Stimulated activated CD4-positive, alpha-beta T cell treated with anti-CD3 and anti-CD28 coated beads, TNF-alpha, amount 100 ng/mL, for 1 hour (primary cell): ENCODE measurements at places on chromosomes 2 and 18.

DNA sequence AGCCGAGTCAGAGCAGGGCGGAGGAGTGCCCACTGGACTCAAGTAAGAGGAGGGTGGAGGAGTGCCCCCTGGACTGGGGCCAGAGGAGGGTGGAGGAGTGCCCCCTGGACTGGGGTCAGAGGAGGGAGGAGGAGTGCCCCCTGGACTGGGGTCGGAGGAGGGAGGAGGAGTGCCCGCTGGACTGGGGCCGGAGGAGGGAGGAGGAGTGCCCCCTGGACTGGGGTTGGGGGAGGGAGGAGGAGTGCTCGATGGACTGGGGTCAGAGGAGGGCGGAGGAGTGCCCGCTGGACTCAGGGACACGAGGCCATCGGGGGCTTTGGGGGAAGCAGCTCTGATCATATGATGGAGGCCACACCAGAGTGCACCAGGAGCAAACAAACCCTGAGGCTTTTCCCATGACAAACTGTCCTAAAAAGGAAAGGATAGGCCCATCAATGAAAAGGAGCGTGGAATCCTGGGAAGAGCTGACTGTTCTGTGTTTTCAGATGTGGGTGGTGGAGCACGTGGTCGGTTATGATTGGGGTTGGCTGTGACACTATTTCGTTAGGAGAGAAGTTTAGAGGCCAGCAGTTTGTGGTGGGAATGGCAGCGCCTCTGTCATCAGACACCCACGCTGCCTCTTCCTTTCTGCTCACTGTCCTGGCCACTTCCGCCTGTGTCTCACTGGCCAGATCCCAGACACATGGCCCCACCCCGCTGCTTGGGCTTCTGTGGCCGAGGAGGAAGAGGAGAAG lies 24.5 kb upstream of the HPCAL1 start:
- DNase-seq: no peak

- no peak for DNase-seq
These were observed 4.3 kb downstream of the COL3A1 start for GRCh38 chr2:188978291-188979081.

DNA sequence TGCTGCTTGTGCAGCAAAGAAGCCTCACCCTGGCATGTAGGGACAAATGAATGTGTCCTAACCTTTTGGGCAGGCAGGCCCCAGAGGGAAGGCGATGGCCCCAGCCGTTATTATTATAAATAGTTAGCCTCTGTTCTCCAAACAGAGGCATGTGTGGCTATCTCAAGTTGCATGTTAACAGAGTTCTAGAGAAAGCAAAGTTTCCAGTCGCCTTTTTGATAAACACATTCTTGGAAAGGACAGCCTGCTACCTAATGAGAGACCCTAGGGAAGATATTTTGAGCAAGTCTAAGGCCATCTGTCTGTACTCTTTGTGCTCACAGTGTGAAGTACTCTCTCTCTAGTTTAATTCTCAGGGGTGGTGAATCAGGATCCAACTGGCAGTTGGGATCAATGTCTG lies 97.4 kb upstream of the FHL2 start:
- DNase-seq: no peak

DNA sequence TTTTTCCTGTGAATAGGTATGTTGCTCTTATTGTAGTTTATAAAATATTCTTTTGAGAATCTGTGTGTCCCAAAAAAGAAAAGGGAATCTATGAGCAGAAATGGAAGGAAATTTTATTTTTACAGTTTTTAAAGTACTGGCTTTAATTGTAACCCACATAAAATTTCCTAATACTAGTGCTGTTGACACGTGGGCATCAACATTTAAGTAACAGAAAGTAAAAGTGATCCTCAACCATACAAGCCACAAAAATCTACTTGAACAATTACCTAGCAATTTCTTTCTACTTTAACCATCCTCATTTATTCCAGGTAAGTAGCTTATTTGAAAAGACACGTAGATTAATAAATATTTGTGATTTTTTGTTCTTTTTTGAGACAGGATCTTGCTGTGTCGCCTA lies 62.0 kb downstream of the MAP3K20 start:
- DNase-seq: no peak

GRCh38 chr2:157438863-157439823 lies 4.7 kb downstream of the CYTIP start:
- no peak for DNase-seq

GRCh38 chr2:215751200-215751910 lies 262.0 kb downstream of the MREG start:
- DNase-seq: no peak

DNA sequence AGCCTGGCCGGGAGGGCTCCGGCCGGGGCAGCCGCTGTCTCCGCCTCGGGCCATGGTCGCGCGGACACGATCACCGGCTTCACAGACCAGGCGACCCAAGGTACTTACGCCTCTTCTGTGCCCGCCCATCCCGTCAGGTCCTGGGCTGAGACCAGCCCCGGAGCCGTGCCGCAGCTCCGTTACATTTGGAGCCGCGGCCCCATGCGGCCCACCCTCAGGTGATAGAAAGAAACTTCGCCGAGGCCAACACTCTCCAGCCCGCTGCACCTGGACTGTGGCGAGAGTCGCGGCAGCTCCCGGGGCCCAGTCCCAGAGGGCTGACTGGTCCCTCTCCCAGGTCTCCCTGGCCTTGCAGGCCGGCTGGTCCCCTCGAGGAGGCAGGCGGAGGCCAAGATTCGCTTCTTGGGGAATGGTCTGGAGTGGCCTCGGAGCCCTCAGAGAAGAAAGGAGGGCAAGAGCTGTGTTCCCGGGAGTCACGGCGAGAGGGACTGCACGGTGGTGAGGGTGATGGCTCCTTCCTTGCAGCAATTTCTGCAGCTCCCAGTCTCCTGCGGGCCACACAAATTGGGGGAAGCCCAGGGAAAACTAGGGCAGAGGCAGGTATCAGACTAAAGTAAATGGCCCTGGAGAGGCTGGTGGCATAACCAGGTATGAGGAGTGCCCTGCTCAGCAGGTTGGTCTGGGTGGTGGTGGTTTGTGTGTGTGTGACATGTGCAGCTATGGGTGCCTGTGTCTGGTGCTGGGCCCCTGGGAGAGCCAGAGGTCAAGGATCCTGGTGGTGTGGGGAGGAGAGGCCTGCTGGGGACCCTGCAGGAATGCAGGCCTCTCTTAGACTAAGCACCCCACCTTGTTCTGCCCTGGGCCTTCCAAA lies 822 bp downstream of the GDF7 start:
- DNase-seq: no peak

GRCh38 chr18:6569813-6570212 lies 155.1 kb upstream of the L3MBTL4 start:
- no peak for DNase-seq

DNA sequence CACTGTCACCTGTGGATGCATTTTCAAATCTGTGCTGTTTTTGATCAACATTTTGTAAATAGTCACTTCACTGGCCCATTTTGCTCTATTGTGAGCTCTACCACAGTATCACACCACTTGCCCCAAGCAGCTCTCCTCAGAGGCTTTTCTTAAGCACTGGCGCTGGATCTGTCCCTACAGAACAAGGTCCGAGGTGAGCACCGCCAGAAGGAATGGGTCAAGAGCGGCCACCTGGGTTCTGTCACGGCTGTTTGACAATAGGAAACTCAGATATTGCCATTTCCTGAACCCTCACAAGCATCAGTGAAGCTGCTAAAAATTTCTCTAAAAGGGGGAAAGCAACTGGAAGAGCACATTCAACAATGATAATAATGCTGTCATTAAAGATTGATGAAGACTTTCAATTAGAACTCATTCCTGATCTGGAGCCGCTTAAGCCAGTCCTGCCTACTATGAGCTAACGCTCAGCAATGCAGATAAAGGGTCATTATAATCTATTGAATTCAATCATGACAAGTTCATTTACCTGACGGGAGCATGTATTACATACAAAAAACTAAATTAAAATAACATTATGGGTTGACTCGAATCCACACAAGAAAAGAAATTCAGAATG lies 514.0 kb downstream of the GALR1 start:
- DNase-seq: no peak

DNA sequence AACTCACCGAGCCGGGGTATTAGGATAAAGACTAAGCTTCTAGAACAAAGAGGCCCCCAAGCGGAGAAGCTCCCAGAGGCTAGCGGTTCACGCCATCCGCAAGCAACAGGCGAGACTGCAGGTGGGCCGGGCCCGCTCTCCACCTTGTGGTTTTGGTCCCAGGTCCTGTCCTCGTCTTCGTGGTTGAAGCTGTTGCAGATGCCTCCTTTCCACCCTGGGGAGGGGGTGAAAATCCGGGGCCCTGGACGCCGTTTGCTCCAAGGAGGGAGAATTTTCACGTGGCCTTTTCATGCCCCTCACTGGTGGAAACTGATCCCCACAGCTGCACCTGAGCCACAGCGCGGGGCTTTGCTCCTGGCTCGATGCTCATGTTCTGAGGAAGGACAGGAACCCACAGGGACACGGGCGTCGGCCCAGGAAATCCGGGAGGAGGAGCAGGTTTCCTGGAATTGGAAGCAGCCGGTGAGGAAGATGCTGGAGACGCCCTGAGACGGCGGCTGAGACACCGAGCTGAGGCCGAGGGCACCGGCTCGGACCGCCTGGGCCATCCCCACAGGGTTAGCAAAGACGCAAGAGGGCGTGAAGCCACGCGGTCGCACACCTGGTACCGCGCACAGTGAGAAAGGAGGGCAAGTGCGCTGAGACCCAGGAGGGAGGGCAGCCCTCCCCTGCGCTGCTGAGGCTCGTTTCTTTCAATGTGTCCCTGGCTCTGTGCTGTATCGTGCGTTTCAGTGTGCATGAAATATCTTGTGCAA lies 54.7 kb upstream of the SALL3 start:
- no peak for DNase-seq

DNA sequence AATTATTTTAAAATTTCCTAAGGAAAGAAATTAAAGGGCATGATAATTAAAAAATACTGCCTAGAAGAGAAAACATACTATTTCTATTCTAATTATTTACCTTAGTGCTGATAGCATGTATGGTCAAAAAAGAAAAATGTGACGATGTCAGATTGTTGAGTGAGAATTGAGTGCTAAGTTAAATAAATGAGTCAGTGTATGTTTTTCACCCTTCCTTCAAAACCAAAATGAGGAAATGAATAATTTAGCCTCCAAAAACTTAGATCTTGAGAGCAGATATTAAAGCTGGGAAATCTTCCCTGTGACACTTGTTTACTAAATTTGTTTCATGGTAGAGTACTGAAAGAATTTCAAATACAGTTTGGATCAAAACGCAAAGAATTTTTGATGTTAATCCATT lies 58.6 kb upstream of the NYAP2 start:
- DNase-seq: no peak

DNA sequence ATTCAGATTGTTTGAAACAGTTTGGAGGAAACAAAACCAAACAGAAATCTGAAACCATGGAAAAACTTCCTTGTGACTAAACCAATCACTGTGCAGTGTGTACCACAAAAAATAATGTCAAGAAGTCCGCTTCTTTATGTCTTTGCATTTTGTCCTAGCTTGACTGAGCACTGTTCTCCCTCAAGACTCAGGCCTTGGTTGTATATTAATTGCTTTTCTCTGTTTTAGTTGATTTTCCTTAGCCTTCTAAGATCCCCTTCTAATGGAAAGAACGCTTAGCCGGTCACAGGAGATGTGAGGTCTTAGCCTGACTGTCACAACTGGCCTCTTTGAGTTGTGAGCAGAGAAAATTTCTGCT lies 56.6 kb downstream of the LCLAT1 start:
- DNase-seq: no peak

GRCh38 chr18:7157760-7158159 lies 40.2 kb upstream of the LAMA1 start:
- DNase-seq: no peak

GRCh38 chr2:159317392-159318088 lies 31.0 kb upstream of the WDSUB1 start:
- DNase-seq: no peak

GRCh38 chr2:212089873-212090272 lies 448.7 kb downstream of the ERBB4 start:
- no peak for DNase-seq

DNA sequence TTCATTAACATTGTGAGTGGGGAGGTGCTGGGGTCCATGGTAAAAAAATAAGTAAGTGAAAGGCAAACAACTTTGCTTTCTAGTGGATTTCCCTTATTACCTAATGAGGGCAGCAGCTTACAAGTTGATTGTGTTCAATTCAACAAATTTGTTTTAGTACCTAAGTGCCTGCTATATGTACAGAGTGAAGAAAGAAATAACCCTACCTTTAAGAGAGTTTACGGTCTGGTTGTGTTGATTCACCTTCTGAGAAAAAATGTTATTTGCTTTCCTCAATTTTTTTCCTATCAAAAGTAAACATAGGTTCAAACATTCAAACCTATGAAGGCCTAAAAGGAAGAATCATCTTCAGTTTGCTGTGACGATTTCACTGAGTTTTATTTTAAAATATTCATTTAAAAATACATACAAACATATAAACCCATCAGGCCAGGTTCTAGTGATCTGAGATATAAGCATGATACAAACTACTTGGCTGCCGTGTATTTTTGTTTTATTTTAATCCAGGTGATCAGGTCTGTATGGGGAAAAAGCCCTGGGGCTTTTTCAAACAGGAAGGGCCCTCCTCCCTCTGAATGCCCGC lies 1.5 kb upstream of the SPTBN1 start:
- no peak for DNase-seq

GRCh38 chr18:77254711-77255405 lies 5.2 kb downstream of the GALR1 start:
- no peak for DNase-seq
